Brain (organoid and tissue), 16 donors: ENCODE measurements at places on chromosomes 5 and 9.

- no peak for DNase-seq
Observed at GRCh38 chr9:114154600-114155102, 686 bp upstream of the COL27A1 start.

- DNase-seq, result no peak
Observed at GRCh38 chr9:70256123-70256551, 2.6 kb upstream of the SMC5 start.

DNA sequence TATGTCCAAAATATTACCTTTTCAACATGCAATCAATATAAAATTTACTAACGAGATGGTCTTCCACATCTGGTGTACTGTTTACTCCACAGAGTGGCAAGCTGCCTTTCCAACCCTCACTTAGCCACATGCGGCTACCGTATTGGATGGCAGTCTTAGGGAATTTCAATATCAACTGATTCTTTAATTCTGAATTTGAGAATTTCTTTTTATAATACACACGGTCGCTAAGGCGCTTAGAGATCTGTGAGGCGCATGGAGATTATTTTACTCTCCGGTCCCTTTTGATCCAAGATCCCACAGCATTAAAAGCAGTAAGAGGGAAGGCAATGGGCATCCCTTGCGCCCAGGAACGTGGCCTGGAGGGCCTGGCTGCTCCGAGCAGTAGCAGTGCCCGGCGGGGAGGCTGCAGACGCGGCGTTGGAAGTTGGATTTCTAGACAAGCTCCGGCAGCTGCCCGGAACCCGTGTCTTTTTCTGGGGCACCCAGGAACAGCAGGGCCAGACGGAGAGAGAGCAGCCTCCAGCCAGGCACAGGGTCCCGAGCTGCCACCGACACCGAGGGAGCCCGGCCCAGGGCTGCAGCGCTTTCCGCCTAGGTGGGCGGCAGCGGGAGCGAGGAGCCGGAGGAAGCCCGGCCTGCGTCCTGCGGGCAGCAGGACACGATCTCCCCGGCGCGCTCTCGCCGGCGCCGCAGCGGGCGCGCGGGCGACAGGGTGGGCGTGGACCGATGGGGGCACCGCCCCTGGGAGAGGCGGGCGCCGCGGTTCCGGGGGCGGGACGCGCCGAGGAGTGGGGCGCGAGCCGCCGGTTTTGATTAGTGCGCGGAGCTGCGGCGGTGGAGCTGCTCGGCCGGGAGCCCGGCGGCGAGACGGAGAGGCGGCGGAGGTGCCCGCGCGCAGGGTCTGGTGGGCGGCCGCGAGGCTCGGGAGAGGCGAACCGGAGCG lies at the start of gene UGCG:
TSS of gene UGCG (plus strand) at position 819 of the 946 bp plus-strand sequence. CDS start 402 bp downstream, outside the sequence.
- DNase-seq, result peak; percentile 97

DNA sequence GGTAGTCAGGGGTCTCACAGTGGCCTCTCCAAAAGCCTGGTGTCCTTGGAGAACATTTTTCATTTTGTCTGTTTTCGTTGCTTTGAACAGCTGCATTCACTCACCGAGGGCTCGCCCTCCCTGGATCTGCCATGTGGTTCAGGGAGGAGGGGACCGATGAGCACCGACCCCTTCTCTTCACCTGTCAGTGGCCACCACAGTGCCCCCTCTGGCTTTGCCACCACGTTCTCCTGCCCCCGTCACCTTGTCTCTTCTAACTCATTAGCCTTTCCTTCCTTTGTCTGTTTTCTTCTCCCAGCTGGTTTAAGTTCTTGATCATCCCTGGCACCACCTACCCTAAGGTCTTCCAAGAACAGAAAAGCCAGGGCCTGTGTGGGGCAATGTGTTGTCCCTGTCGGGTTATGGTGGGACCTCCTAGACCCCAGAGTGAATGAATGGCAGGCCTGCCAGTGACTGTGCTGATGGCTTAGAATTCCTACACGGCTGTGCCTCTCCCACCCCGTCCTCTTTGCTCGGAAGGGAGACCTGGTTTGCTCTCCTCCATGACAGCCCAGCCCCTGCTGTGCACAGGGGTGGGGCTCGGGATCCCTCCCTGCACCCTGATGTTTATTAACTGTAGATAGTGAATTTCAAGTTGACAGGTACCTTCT lies 90.0 kb downstream of the ANKRD33B start:
- DNase-seq, result no peak

- no peak for DNase-seq
Observed at GRCh38 chr5:92760550-92760949, 820.5 kb downstream of the NR2F1-AS1 start.

DNA sequence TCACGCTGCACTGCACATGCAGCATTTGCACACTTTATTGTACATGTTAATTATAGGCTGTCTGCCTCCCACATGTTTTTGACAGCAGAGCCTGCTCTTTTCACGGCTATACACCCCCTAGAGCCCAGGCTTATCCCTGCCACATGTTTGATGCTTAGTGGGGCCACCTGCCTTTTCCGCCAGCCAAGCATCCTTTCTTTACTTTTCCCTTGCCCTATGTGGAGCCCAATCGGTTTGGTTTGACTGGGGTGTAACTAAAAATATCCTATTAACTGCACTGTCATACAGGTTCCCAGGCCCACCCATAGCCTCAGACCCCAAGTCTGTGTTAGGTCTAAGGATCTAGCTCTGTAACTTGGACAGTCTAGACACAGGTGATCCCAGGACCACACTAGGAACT lies 18.9 kb upstream of the S1PR3 start:
- DNase-seq, result no peak

DNA sequence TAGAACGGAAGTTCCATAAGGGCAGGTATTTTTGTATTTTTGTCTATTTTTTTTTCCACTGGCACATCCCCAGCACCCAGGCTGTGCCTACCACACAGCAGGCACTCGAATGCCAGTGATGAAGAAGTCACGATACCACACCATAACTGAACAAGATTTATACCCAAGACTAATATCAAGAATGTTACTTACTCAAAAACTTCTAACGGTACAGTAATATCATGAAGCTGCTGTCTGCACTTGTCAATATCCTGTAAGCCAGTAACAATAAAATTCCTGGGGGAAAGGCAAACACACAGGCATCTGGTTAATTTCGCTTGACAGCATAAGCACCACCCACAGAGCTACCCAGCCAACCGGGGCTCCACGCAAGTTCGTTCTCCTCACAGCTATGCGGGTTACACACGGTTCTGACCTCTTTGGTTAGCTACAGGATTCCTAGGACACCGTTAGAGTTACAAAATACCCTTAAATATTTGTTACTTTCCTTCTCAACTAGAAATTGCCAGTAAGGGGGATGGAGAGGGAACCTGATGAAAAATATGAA lies 1.3 kb downstream of the MED10 start:
- no peak for DNase-seq

DNA sequence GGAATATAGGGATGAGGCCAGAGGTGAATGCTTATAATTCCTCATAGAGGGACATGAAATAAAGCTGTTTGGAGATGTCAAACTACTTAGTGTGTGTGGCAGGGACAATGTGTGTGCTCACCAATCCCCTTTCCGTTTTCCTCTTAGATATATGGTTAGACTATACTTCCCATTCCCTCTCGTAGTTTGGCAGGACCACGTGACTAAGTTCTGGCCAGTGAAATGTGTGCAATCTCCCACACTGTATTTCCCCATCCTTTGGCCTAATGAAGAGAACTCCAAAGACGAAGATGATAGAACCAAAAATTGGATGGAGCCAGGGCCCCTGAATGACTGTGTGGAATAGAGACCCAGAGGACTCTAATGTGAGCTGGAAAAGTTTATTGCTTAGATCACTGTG lies 233.4 kb upstream of the KLF4 start:
- DNase-seq, result no peak

GRCh38 chr5:95957561-95958203 lies 4.0 kb downstream of the ELL2 start:
- DNase-seq, result no peak

- no peak for DNase-seq
Observed at GRCh38 chr9:79686381-79687130, 114.8 kb downstream of the TLE4 start.

- no peak for DNase-seq
Observed at GRCh38 chr5:172894767-172895388, 60.8 kb downstream of the ERGIC1 start.

DNA sequence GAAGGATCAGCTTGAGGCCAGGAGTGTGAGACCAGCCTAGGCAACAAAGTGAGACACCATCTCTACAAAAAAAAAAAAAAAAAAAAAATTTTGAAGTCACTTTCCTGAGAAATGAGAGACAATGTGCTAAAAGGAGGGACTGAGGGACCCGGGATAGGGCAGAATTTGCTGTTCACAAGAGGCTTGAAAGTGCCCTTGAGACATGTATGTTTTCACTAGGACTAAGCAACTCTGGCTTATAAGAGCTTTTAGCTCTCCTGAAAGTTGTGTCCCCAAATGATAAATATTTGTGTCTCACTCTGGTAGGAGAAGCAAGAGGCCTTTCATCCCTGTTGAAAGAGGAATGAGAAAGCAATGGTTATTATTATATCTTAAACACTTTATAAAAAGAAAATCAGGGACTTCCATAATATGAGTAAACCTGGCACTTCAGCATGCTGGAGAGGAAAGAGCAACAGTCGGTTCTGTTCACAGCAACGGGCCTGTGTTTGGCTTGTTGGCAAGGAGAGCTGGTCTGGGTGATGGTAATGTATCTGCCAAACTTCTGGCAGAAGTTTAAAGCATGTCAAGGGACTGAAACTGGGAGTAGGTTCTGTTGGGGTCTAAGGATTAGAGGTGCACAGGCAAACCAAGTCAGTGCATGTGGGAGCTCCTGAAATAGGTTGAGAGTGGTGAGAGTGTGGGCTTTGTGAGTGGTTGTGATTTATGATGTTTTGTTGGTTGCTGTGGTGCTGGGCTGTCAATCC lies 32.2 kb downstream of the ENTREP1 start:
- DNase-seq, result peak; percentile 9

GRCh38 chr9:106718936-106719335 lies 144.0 kb upstream of the ZNF462 start:
- no peak for DNase-seq

DNA sequence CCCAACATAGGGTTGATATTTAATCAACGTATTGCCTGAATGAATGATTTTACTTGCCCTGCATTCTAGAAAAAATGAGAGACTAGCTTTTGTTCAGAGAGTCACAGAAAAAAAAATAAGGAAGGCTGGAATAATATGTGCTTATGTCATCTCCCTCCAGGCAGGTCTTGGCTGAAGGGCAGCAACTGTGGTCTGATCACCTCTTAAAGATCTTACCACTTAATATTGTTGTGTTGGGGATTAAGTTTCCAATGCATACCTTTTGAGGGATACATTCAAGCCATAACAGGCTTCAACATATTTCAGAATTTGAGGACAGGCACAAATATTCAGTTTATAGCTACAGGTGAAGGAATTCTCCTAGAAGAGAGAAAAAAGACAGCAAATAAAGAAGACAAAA lies 157.3 kb upstream of the S1PR3 start:
- no peak for DNase-seq

- DNase-seq, result no peak
Observed at GRCh38 chr5:36688722-36689121, 82.3 kb downstream of the SLC1A3 start.

GRCh38 chr9:36039121-36039520 lies 2.4 kb downstream of the RECK start:
- no peak for DNase-seq

GRCh38 chr5:54270326-54270725 lies 40.0 kb downstream of the ARL15 start:
- DNase-seq, result no peak

DNA sequence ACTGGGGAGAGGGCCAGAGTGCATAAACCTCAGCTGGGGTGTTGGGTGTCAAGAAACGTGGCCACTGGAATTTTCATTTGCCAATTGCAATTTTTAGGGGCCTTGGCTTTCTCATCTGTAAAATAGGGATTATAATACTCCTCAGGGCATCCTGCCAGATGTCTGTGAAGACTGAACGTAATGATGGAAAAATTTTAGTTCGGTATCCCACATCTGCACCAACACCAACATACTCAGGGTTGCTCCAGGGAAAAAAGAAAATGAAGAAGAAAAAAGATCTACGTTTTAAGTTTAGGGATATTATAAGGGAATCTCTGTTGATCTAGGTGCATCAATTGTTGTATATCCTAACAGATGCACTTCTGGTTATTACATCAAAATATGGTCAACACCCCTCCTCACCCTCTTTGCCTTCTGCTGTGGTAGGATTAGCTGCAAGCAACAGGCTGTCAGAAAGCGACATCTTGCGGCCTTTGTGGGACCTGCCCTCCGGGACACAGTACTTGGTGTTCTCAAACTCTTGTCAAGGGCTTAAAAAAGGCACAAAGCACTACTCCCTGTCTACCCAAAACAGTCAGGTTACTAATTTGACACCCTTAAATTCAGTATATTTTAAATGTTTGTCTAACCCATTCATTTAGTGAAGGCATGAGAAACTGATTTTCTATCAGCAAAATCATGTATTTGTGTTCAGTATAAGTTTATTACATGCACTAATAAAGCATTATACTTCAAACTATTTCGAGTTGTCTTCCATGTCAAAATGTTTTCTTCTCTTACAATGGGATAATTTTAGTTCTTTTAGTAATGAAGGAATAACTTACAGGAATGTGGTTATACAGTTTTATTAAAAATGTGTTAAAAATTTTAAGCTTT lies 8.3 kb upstream of the TBC1D2 start:
- DNase-seq, result peak; percentile 77

- DNase-seq, result no peak
Observed at GRCh38 chr5:138000102-138000723, 32.7 kb downstream of the FAM13B start.

DNA sequence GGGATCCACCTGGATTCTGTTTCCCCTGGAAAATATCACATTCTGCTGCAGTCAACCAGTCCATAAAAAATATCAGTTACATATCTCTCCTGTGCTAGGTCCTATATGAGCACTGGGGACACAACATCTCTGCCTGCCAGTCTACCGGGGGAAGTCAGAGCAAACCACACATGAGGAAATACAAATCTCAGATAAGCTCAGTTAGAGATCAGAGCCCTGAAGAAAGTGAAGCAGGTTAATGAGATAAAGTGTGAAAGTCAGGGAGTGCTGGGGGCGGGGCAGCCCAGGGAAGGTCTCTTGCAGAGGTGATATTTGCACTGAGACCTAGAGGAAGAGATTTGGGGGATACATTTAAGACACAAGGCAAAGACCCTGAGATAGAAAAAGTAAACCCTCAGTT lies 67.8 kb upstream of the SLC1A1 start:
- DNase-seq, result no peak

DNA sequence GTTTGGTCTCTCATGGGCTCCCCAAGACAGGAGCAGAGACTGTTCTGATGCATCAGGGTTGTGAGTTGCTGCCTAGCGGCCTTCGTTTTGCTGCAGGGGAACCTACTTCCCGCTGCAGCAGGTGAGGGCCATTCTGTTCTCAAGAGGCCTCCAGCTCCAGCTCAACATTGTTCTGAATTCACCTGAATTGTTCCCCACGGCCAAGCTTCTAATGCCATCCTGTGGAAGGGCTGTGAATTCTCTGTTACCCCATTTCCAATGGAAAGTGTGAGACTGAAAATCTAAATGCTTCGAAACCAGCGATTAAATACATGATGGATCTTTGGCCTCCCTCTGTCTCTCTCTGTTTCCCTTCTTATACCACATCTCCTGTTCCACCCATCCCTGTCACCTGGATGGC lies 349.1 kb upstream of the DAP start:
- DNase-seq, result no peak

GRCh38 chr5:142863856-142864255 lies 93.7 kb downstream of the ARHGAP26 start:
- DNase-seq, result no peak

- DNase-seq, result peak; percentile 69
Observed at GRCh38 chr9:71760901-71761300, 7.4 kb downstream of the CEMIP2 start.
